Large intestine (tissue), 12 donors: ENCODE measurements at places on chromosomes 13 and 19. TPM values are rescaled to one million over a fixed set of nuclear protein-coding genes. Genes with fewer than 3 reads are reported as not detected.

Gene CABP5
- polyA plus RNA-seq, result not detected

Gene OXGR1
- polyA plus RNA-seq, result 0.88 TPM

Gene PTH2
- polyA plus RNA-seq, result not detected

Gene PCP2
- 1.5 TPM for polyA plus RNA-seq

Gene ZNF491
- 2.4 TPM for polyA plus RNA-seq

Gene KLK8
- 0.79 TPM for polyA plus RNA-seq

Gene SAE1
- 61.0 TPM for polyA plus RNA-seq

Gene LCP1
- 41.1 TPM for polyA plus RNA-seq

Gene CGB2
- polyA plus RNA-seq, result not detected

Gene VSTM2B
- polyA plus RNA-seq, result 8.3 TPM

Gene ATP1A3
- 13.0 TPM for polyA plus RNA-seq

Gene EPS8L1
- polyA plus RNA-seq, result 20.9 TPM

Gene CCDC169
- polyA plus RNA-seq, result 3.0 TPM

Gene STOML3
- 0.04 TPM for polyA plus RNA-seq

Gene CNFN
- polyA plus RNA-seq, result 13.5 TPM

Gene ZNF470
- polyA plus RNA-seq, result 8.7 TPM

Gene SIGLEC9
- 0.76 TPM for polyA plus RNA-seq

Gene CEACAM20
- polyA plus RNA-seq, result 2.6 TPM

Gene HCN2
- polyA plus RNA-seq, result 0.76 TPM

Gene NEK5
- 2.3 TPM for polyA plus RNA-seq

Gene C13orf42
- polyA plus RNA-seq, result not detected

Gene ISYNA1
- 64.4 TPM for polyA plus RNA-seq

Gene PRKCG
- 0.67 TPM for polyA plus RNA-seq

Gene CEACAM18
- polyA plus RNA-seq, result 3.5 TPM

Gene ETFB
- 145 TPM for polyA plus RNA-seq

Gene PSG7
- polyA plus RNA-seq, result not detected

Gene SIGLEC11
- 23.8 TPM for polyA plus RNA-seq

Gene B3GNT8
- 29.7 TPM for polyA plus RNA-seq

Gene LIM2
- polyA plus RNA-seq, result not detected

Gene NANOS3
- polyA plus RNA-seq, result 2.3 TPM

Gene OR10H4
- not detected for polyA plus RNA-seq

Gene DCLK1
- polyA plus RNA-seq, result 12.2 TPM

Gene MAMSTR
- polyA plus RNA-seq, result 4.1 TPM

Gene ZNF66
- polyA plus RNA-seq, result 4.3 TPM

Gene ACP5
- 118 TPM for polyA plus RNA-seq

Gene SHKBP1
- polyA plus RNA-seq, result 27.8 TPM

Gene KLK3
- polyA plus RNA-seq, result 0.90 TPM

Gene ZSCAN4
- 0.25 TPM for polyA plus RNA-seq

Gene TDRD12
- 0.28 TPM for polyA plus RNA-seq

Gene ATP8A2
- polyA plus RNA-seq, result 2.3 TPM

Gene FGF21
- not detected for polyA plus RNA-seq

Gene LILRA5
- polyA plus RNA-seq, result 1.9 TPM

Gene KLF1
- polyA plus RNA-seq, result 0.79 TPM

Gene SYMPK
- 65.0 TPM for polyA plus RNA-seq

Gene SLC10A2
- polyA plus RNA-seq, result 0.70 TPM

Gene COL4A2
- 164 TPM for polyA plus RNA-seq

Gene TFDP1
- polyA plus RNA-seq, result 68.0 TPM

Gene CEACAM7
- polyA plus RNA-seq, result 0.09 TPM
